ENCODE measurements at places on chromosomes 7 and 10.

DNA sequence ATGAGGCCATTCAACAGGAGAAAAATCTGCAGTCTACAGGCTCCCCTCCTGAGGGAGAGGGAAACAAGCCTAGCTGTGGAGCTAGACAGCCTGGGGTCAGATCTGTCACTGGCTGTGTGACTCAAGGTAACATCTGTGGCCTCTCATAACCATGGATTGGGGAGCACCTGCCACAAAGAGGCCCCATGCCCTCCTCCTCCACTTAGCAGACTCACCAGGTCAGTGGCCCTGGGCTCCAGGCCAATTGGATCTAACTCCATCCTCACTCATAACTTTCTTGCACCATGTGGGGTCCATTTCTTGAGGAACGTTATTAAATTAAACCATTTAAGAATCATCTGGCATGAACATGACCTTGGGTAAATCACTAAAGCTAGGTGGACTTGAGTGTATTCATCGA, 1.8 kb downstream of the GDF10 start:
- no peak for DNase-seq

GRCh38 chr7:107591421-107591820, 11.4 kb downstream of the BCAP29 start:
- no peak for DNase-seq

DNA sequence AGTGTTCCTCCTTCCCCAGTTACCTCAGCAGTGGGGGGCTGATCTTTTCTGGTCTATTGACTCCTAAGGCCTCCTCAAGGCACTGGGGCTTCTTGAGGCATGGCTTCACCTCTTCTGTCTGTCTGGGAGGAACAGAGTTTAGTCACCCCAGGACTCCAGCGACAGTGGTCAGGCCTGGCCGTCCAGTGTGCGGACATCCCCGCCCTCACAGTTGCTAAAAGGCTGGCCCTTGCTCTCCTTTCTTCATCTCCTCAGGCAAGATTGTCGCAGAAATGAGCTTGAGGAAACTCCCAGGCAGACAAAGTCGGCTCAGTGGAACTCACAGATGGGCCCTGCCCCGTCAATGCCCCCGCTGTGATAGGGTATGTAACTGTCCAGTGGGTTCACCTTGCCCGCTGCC, 7.0 kb upstream of the FFAR4 start:
- DNase-seq: no peak

DNA sequence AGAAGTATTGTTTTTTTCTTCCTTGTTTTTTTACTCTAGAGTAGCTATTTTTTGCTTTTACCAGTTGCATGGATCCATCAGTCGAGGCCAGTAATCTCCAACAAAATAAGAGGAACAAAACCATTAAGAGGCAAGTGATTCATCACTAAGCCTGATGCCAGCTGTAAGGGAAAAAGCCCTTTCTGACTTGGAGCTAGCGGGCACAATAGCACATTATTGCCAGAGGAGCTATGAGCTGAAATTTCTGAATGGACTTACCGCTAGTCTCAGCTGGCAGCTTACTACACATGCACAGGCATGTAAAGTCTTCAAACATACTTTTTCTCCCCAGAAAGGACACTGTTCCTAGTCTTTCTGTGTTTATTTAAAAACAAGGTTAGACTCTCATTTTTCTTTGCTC, 41.6 kb upstream of the PTPRZ1 start:
- DNase-seq: no peak

- DNase-seq: no peak
Measured at GRCh38 chr7:142185069-142185468, 72.8 kb downstream of the PRSS58 start.
